ENCODE measurements at places on chromosomes 3 and 15.

GRCh38 chr3:42300013-42300412, 34.0 kb upstream of the CCK start:
- DNase-seq = peak; percentile 57

GRCh38 chr15:64070106-64070505, 23.5 kb downstream of the CIAO2A start:
- DNase-seq = no peak

DNA sequence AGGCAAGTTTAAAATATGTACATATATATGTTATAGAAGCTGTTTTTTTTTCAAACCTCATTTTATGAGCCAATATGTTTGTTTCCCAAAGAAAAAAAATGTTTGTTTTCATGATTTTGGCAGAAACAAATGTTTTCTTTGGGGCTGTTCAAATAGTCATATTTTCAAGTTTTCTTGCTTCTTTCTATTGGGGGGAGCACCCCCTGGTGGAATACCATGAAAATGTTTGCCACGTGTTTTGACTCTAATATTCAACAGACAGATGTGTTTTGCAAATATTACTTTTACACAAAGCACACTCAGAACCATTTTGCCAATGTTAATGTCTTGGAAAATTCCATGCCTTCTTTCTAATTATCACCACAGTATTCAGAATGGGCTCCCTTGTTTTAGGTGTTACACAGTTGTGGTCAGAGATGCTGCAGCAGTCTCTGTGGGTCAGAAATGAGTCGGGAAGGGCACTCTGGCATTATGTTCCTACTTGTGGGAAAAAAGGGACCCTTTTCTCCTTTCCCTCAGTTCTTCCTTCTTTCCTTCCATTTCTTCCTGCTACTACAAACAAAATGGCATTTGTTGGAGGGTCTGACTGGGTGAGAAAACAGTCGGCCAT, 817.0 kb downstream of the TUSC7 start:
- peak; percentile 24 for DNase-seq

- DNase-seq = no peak
Measured at GRCh38 chr3:11077466-11077865, 76.8 kb upstream of the HRH1 start.

GRCh38 chr3:128468791-128469527, 2.3 kb upstream of the DNAJB8 start:
- DNase-seq = no peak

GRCh38 chr3:189588070-189588469, 43.1 kb upstream of the TP63 start:
- DNase-seq = no peak

DNA sequence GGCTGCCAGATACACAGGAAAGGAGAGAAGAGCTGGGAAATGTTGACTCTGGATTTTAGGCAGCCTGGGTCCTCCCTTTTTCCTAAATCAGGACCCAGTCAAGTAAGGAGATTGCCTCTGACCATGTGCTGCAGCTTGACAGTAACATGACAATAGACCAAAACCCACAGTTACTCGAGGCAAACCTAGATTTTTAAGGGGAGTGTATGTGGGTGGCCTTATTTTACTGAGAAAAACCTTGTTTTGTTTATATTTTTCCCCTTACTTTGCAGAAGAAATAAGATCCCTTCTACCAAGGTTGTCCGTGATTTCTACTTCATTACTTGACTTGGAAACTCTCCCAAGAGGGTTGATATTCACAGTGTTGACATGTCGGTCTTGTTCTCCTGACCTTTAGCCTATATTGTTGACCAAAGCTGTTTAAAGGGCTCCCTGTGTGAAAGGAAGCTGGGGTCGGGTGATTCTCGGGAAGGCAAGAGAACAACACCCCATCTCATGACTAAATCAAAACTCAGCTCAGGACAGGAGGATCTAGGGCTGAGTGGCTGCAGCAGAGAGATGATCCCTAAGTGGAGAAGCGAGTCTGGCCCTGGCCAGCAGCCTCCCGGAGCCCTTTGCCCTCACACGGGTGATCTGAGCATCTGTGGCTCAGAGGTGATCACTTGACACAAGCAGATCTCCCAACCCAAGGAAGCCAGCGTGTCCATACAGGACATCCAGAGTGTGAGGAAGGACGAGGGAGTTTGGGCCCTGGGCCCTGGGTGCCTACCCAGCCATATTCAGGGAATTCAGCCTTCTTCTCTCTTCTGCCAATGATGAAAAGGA, 31.0 kb upstream of the SLCO2A1 start:
- no peak for DNase-seq

DNA sequence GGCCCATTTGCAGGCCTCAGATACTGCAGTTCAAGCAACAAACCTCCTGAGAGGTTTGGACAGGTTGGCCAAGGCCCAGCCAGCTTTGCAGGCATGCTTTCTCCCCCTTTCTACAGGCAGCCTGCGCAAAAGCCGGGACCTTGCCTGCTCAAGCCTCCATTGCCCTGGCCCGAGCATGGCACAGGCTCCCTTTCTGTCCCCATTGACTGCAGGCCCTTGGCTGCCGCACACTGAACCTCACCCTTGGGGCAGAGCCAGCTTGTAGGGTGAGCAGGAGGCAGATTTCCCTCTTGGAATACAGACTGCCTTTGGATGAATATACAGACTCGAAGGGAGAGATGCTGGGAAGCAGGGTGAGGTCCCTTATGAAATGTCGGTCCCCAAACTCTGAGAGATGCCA, 461.7 kb upstream of the PROK2 start:
- no peak for DNase-seq

GRCh38 chr3:184805351-184806038, 6.5 kb upstream of the VPS8 start:
- DNase-seq = no peak

GRCh38 chr3:42351207-42351606, 59.2 kb downstream of the LYZL4 start:
- DNase-seq = no peak

GRCh38 chr3:117873249-117873600, 1161.4 kb downstream of the IGSF11 start:
- DNase-seq = no peak

GRCh38 chr15:65409036-65409631, 13.6 kb downstream of the IGDCC4 start:
- DNase-seq = no peak

- DNase-seq = peak; percentile 96
Measured at GRCh38 chr3:139329364-139329850, 14.4 kb upstream of the MRPS22 start.

- no peak for DNase-seq
Measured at GRCh38 chr3:126558336-126559071, at the start of gene C3orf22. Gene C3orf22, minus strand, starts transcription at chr3:126558932. Its CDS starts 5,542 bp downstream, at chr3:126553390.

- no peak for DNase-seq
Measured at GRCh38 chr15:101255051-101255395, 3.2 kb upstream of the CHSY1 start.

Measured in WTC11 (cell line).